Smooth muscle cell of bladder (primary cell): ENCODE measurements at places on chromosomes 6 and 20. TPM values are rescaled to one million over a fixed set of nuclear protein-coding genes. Genes with fewer than 3 reads are reported as not detected.

MROH8 gene
- 1.0 and 1.4 TPM in 2 replicates for total RNA-seq

SLC17A2 gene
- not detected in 2 replicates for total RNA-seq

NT5E gene
- 235 and 363 TPM in 2 replicates for total RNA-seq

PPP1R3D gene
- total RNA-seq, result 5.0 and 6.4 TPM in 2 replicates

BCAS4 gene
- total RNA-seq, result 11.1 and 11.7 TPM in 2 replicates

RCAN2 gene
- 3.7 and 4.2 TPM in 2 replicates for total RNA-seq

CALHM6 gene
- 1.6 and 2.3 TPM in 2 replicates for total RNA-seq

GLP1R gene
- total RNA-seq, result not detected in 2 replicates

LST1 gene
- total RNA-seq, result not detected in 2 replicates

APCDD1L gene
- total RNA-seq, result 7.0 and 14.1 TPM in 2 replicates

C20orf141 gene
- total RNA-seq, result 0.37 TPM in 1 of 2 replicates, not detected in the other

ADAM33 gene
- total RNA-seq, result 21.9 and 44.4 TPM in 2 replicates

CNBD2 gene
- 1.6 and 1.7 TPM in 2 replicates for total RNA-seq

ZC3H12D gene
- total RNA-seq, result under 0.01 TPM in 1 of 2 replicates, not detected in the other

RSPH9 gene
- total RNA-seq, result 0.85 and 1.0 TPM in 2 replicates

CCM2L gene
- total RNA-seq, result not detected in 2 replicates

SCUBE3 gene
- total RNA-seq, result 1.7 and 1.8 TPM in 2 replicates

LINC00237 gene
- not detected in 2 replicates for total RNA-seq

ZBTB12 gene
- total RNA-seq, result 3.8 and 7.2 TPM in 2 replicates

RSPH4A gene
- under 0.01 and 0.09 TPM in 2 replicates for total RNA-seq

SLC17A3 gene
- not detected in 2 replicates for total RNA-seq

TCF15 gene
- 0.09 TPM in 1 of 2 replicates, not detected in the other for total RNA-seq

TMEM200A gene
- 35.3 and 86.4 TPM in 2 replicates for total RNA-seq

KCNQ5 gene
- total RNA-seq, result 0.57 and 1.7 TPM in 2 replicates

SYTL3 gene
- 2.4 and 4.2 TPM in 2 replicates for total RNA-seq

PSMB9 gene
- total RNA-seq, result 29.2 and 31.1 TPM in 2 replicates

NRSN1 gene
- total RNA-seq, result not detected in 2 replicates

TMEM170B gene
- 2.1 TPM in 2 replicates for total RNA-seq

DEFB119 gene
- not detected in 2 replicates for total RNA-seq

SNAP91 gene
- under 0.01 and 0.09 TPM in 2 replicates for total RNA-seq

CHRNA4 gene
- not detected in 2 replicates for total RNA-seq

MOXD1 gene
- 63.3 and 78.2 TPM in 2 replicates for total RNA-seq

VSX1 gene
- not detected in 2 replicates for total RNA-seq

ZNF391 gene
- total RNA-seq, result 0.85 and 0.92 TPM in 2 replicates

PKIB gene
- 1.1 and 26.0 TPM in 2 replicates for total RNA-seq

KHDC1L gene
- total RNA-seq, result not detected in 2 replicates

IL17A gene
- not detected in 2 replicates for total RNA-seq

PAX1 gene
- total RNA-seq, result not detected in 2 replicates

CST5 gene
- total RNA-seq, result not detected in 2 replicates

PRICKLE4 gene
- not detected in 2 replicates for total RNA-seq

SLC17A1 gene
- total RNA-seq, result not detected in 2 replicates

SFTA2 gene
- total RNA-seq, result not detected in 2 replicates

RIN2 gene
- total RNA-seq, result 48.9 and 57.3 TPM in 2 replicates

GCNT2 gene
- under 0.01 TPM in 1 of 2 replicates, not detected in the other for total RNA-seq

GFRAL gene
- total RNA-seq, result not detected in 2 replicates

CPXM1 gene
- 0.71 and 1.2 TPM in 2 replicates for total RNA-seq

MCUR1 gene
- total RNA-seq, result 6.7 and 8.4 TPM in 2 replicates

ANGPT4 gene
- not detected in 2 replicates for total RNA-seq

SRMS gene
- total RNA-seq, result not detected in 2 replicates
